ENCODE measurements at places on chromosomes 16 and 17.
A peak's percentile ranks its signal among the peaks of the same experiment; 100 is the strongest.

DNA sequence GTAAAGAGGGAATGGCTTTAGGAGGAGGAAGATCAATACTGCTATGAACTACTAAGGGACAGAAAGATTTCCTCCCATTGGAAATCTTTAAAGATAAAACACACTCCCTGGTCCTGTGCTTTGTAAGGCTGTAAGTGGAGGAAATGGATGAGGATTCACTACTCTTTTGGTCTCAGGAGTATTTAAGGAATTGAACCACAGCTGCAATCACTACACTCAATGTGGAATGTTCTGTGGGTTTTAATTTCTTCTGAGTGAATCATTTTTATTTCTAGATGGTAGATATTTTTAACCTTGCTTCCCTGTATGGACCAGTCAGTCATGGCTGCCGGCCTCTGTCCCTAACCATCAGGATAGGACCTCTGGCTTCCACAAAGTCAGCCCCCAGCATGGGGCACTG, 65.6 kb downstream of the SDR42E1 start:
- DNase-seq, result no peak

DNA sequence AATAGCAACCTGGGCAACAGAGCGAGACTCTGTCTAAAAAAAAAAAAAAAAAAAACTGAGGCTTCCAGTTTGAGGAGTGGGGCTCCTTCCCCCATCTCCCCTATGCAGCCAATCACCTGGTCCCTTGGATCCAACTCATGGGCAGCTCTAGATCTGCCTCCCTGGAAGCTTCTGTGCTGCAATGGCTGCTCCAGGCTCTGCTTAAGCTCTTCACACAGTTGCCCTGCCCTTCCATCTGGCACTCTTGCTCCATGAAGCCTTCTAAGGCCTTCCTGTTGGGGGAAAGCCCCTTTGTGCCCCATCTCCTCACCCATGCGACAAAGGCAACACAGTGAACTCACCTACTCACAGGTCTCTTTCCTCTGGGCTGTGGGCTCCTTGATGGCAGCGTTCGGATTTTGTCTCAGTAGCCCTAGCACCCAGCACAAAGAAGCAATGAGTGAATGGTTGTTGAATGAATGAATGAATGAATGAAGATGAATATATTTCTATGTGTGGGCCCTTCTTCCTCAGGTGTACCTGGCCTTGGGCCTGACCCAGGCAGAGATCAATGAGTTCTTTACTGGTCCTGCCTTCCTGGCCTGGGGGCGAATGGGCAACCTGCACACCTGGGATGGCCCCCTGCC, 1.9 kb downstream of the NAGLU start:
- DNase-seq, result no peak

GRCh38 chr16:68978303-68978954, 127.0 kb upstream of the HAS3 start:
- DNase-seq, result no peak

GRCh38 chr17:82882715-82883418, 43.0 kb upstream of the ZNF750 start:
- DNase-seq, result no peak

- no peak for DNase-seq
Observed at GRCh38 chr16:81493755-81494433, 49.3 kb downstream of the CMIP start.

DNA sequence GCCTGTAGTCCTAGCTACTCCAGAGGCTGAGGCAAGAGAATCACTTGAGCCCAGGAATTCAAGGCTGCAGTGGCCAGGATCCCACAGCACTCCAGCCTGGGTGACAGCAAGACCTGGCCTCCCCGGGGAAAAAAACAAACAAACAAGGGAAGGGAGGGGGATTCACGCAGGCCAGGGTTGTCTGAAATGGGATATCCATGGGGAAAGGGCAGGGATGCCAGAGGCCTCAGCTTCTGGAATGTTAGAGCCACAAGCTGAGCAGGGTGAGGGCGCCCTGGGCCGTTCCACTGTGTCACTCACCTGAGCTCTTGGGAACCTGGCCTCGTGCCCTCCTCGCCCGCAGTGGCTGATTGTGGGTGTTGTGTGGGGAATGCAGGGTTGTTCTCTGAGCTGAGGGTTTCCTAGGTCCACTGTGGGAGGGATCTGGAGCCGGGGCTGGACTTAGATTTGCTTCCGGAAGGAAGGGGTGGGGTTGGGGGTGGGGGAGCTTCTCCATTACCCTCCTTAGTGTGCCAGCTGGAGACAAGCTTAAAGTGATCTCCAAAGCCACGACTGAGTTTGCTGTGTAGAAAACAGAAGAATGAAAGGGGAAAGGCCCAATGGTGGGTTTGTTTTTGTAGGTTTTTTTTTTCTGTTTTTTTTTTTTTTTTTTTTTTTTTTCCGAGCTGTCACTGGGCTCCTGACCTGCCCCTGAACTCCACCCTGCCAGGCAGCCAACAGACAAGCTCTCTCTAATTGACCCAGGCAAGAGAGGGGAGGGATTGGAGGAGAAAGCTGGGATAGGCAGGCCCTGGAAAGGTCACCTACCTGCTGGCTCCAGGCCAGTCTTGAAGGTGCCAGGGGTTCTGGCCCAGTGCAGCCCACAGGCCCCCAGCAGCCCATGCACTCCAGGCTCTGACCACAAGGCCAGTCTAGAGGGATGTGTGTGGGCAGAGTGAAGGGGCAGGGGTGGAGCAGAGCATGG, at the start of gene SULT1A1:
Gene SULT1A1 (minus strand): TSS at position 414 of the 964 bp plus-strand sequence. CDS start 1,189 bp downstream, outside the sequence.
- no peak for DNase-seq

- no peak for DNase-seq
Observed at GRCh38 chr16:50265260-50265659, 1.1 kb upstream of the ADCY7 start.

GRCh38 chr17:8465759-8466158, 30.1 kb downstream of the NDEL1 start:
- no peak for DNase-seq

- no peak for DNase-seq
Observed at GRCh38 chr17:27596096-27596495, 34.9 kb upstream of the LGALS9 start.

DNA sequence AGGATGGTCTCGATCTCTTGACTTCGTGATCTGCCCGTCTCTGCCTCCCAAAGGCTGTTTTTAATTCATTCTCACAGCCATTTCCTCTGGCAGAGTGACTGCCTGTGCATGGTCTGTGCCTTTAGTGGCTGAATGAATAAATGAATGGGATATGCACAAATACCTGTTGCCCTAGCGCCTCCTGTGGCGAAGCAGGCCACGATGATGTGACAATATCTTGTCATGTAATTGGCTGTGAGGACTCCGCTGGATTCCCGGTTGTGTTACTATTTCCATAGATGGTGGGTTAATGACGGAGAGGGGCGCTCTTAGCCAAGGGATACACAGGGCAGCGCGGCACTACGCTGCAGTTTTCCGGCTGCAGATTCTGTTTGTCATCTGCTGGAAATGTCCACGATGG, 26.8 kb upstream of the ENDOV start:
- no peak for DNase-seq

GRCh38 chr16:89261691-89262563, 44.4 kb downstream of the ZNF778 start:
- DNase-seq, result no peak

DNA sequence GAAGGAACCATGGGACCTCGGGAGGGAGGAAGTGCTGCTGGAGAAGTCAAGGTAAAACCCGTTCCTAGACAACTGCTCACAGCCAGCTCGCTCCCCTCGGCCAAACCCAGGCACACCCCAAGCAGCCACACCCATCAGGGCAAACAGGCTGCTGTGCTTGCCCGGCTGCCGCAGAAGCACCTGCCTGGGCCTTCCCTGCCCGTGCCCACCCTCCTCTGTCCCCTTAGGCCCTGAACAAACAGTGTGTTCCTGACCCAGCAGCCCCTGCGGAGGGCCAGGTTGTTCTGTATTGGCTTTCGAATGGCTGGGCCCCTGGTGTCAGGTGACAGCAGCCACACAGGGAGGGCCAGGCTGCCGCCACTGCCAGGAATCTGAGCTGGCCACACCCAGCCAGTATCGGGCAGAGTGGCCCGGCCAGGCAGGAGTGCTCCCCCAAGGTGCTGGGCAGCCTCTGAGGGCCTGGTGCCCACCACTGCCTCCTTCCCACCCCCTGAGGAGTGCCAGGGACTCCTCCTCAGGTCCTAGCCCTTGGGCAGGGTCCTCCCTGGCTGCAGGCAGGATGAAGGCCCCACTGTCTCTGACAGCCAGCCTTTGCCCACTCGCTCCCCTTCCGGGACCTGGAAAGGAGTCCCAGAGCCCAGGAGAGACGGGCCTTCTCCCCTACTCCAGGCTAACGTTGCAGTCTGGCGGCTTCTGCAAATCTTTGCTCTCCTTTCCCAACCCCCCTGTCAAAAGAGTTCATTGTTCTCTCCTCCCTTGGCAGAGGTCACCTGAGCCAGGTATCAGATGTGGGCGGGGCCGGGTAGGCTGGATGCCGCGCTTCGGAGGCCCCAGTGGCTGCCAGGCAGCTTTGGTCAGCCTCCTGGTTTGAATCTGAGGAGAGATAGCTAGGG, 24.0 kb downstream of the LLGL2 start:
- peak; percentile 76 for DNase-seq

- no peak for DNase-seq
Observed at GRCh38 chr17:40632216-40632615, 15.4 kb downstream of the SMARCE1 start.

GRCh38 chr17:73388578-73388905, 76.7 kb upstream of the CDC42EP4 start:
- DNase-seq, result no peak

DNA sequence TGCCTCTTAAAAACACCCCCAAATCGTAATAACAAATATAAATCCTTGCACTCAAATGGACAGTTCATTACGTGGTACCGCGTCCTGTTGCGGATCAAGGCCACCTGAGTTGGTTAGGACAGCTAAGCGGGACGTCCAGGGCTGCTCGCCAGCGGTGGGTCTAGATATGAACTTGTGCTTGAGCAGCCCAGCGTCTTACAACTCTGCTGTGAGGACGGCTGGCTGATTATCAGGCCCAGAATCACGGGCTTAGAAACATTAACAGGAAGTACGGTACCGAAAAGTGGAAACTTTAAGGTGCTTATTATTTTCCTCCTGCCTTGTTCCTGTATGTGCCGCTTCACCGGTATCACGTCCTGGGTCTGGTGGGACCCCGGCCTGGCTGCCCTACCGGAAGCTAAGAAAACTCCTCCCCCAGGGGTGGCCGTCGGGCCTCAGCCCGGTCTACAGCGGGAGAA, 832 bp upstream of the SRRM2 start:
- DNase-seq, result no peak

- DNase-seq, result no peak
Observed at GRCh38 chr17:30832438-30833124, 815 bp downstream of the ATAD5 start.

- no peak for DNase-seq
Observed at GRCh38 chr16:29146266-29146665, 161.4 kb downstream of the LAT start.

GRCh38 chr16:86063760-86064405, 164.9 kb downstream of the IRF8 start:
- no peak for DNase-seq

- DNase-seq, result no peak
Observed at GRCh38 chr17:65226227-65226626, 89.1 kb downstream of the RGS9 start.

GRCh38 chr16:83653785-83654184, 154.0 kb upstream of the HSBP1 start:
- DNase-seq, result no peak

GRCh38 chr17:81317961-81318605, 23.0 kb upstream of the SLC38A10 start:
- DNase-seq, result no peak

DNA sequence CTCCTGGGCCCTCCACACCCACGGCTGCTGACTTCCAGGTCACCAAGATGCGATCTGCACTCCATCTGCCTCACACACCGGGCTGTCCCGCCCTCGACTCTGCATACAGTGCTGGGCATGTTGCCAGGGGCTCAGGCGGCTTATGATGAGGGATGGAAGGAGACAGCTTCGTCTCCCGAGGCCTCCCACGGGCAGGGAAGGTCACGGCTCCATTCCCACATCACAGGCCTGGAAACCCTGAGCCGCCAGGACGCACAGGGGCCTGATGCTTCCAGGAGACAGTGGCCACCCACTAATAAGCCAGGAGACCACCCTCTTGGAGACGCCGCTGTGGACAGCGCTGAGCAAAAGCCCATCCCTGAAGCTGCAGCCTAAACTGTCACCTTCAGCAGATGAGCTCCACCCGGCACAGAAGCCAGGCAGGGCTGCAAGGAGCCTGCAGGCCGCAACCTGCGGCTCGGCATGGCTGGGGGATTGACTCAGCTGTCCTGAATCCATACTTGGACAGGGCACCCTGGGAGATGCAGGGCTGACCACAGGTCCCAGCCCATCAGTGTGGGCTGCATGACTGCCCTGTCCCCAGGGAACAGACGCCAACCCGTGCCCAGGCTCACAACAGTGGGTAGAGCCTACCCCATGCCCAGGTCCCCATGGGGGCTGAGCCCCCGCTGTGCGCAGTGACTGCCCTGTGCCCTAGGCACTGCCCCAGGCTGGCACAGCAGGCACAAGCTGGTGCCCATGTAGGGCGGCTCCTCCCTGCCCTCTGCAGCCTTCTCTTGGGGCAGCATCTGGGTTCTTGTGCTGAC, 34.4 kb downstream of the SLC7A5 start:
- DNase-seq, result no peak

DNA sequence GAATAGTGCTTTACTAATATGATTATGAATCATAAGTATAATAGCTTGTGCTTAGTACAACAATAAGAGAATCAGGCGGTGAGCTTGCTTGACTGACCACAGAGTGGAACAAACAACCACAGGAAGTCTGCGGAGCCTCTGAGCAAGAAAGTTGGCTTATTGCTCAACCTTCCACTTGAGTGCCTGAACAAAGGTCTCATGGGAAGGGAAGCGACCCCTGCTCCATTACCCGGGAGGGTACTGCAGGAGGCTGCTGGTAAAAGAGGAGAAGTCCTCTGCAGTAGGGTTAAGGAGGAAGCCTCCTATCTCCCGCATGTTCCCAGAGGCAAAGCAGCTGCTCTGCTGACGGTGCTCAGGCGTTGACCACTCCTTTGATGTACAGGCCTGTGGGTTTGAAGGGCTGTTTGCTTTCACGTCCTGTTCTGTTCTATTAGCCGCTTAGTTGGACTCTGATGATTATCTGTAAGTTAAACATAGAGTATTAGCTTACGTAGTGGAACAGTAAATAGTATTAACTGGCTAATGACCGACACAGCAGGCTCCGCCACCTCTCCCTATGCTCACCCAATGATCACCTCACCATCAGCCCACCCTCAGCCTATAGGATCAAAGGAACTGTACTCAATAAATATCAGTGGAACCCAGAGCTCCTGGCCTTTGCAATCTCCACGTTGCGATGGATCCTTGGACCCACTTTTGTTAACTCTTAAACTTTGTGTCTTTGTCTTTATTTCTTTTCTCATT, 17.5 kb downstream of the ALOX15B start:
- DNase-seq, result no peak

GRCh38 chr17:12736526-12736925, 52.8 kb upstream of the ARHGAP44 start:
- no peak for DNase-seq

GRCh38 chr16:2081201-2082084, 33.7 kb downstream of the TSC2 start:
- DNase-seq, result no peak

GRCh38 chr17:2551928-2552327, 40.2 kb upstream of the METTL16 start:
- no peak for DNase-seq

GRCh38 chr17:68432086-68432864, 25.0 kb downstream of the WIPI1 start:
- DNase-seq, result no peak

GRCh38 chr17:5711344-5711743, 127.0 kb upstream of the NLRP1 start:
- DNase-seq, result no peak
